Stimulated activated CD4-positive, alpha-beta T cell treated with anti-CD3 and anti-CD28 coated beads, TNF-alpha, amount 100 ng/mL, for 48 hours (primary cell): ENCODE measurements at places on chromosomes 6 and 20.

DNA sequence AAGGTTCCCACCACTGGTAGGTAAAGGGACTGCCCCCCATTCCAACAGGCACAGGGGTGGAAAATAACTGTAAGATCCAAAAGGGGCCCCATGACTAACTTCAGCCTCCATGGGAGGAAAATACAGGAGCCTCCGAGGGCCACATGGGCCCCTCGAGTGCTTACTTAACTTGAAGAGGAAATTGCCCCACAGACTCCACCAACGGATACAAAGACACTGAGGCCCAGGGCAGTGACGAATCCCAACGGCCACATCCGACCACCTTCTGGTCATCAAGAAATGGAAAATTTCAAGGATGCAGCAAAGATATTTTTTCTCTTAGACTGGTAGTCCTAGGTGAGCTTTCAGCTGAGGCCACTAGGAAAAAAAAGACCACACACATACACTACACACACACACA, 116.0 kb upstream of the MRPS10 start:
- no peak for DNase-seq

DNA sequence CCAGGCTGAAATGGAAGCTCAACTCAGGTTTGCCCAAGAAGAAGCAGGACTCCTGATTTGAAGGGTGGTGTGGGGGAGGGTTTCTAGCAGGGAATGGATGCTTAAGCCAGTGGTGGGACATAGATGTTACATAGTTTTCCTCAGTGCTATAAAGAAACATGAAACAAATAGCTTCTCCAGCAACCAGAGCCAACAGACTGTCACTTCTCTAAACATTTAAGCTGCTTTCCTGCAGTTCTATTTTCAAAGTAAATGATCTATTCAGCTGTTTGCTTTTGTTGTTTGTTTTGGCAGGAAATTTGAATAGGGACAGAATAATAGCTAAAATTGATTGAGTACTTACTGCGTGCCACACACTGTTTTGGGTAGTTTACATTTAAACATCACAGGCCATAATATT, 169.0 kb downstream of the UST start:
- no peak for DNase-seq

DNA sequence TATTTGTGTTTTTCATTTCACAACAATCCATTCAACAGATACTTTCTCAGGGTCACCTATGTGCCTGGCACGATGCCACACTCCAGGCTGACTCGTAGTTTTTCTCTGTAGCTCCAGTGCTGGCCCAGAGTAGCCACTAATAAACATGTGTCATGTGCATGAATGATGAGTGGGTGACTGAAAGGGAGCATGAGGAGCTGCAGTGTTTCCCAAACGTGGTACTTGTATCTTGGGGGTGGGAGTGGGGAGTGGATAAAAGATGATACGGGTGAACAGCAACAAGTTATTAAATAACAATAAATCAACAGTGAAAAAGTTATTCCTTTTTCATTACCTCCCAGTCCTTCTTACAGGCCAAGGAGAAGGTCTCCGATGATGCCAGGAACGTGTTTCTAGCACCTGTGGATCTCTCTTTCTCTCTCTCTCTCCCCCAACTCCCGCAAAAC, 17.1 kb downstream of the SRXN1 start:
- DNase-seq = no peak

GRCh38 chr6:52641826-52642225, 29.1 kb upstream of the TMEM14A start:
- DNase-seq = no peak

GRCh38 chr6:137247724-137248123, 28.5 kb upstream of the IFNGR1 start:
- DNase-seq = no peak

DNA sequence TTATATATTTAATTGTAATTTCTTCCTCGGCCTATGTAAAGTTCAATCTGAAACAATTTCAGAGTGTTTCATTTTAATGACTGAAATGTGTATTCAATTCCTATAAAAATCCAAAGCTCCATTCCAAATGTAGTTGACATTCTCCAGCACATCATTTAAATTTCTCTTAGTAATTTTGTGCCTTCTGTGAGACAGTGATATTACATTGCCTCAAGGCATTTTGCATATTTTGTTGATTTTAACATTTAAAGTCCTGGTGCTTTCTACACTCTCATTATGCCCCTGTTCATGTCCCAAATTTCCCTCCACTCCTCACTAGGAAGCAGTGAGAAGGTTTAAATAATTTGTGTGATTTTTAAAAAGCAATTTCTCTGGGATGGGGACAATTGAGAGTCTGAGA, 34.1 kb upstream of the THEMIS start:
- no peak for DNase-seq

- no peak for DNase-seq
Observed at GRCh38 chr20:40470445-40471260, 218.4 kb downstream of the MAFB start.

DNA sequence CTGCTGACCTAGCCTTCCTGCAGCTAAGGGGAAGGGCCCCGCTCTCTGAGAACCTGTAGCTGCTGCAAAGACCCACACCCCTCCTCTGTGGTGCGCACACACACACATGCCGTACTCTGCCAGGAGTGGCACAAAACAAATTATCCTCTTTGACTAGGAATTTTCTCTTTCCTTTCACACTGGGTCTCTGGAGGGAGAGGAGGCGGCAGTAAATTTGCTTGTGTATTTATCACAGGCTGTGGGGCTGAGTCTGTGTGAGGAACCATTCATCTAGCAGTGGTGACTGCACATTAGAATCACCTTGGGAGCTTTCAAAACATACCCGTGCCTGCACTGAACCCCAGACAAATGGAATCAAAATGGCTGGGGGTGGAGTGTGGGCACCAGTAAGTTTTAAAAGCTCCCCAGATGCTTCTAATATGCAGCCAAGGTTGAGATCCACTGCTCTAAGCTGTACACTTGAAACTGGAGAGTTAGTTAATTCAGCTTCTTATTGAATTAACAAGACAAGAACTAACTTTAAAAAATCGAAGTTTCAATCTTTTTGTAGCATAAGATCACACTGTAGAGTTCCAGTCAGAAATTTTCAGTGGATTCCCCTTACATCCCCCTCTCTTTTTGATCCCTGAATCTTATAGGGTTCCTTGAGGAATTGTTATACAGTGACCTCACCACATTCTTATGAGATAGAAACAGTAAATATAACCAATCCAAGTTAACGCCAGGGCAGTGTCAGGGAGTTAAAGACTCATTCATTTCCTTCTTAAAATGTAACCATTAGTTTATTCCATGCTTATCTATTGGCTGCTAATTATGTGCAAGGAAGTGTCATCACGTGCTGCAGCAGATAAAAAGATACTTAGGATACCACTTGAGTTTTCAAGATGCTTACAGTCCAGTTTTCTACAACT, 29.8 kb upstream of the GMDS start:
- DNase-seq = no peak

DNA sequence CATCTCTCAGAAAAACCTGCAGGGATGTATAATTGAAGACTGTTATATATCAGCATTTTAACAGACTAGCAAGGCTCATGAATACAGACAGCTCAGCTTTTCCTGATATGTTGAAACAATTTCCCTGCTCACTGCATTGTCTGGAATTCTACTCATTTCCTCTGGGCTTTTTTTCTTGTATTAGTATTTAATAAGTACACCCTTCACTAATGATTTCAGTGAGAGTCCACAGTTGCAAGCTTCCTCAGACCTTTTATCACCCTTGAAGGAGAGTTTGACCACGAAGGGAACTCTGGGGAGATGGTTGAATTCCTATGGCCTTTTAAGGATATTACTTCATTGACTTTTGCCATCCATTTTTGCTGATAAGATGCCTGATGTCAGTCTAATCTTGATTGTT, 248.7 kb downstream of the ADGB start:
- no peak for DNase-seq

GRCh38 chr6:144897441-144897921, 612.3 kb downstream of the UTRN start:
- DNase-seq = no peak

DNA sequence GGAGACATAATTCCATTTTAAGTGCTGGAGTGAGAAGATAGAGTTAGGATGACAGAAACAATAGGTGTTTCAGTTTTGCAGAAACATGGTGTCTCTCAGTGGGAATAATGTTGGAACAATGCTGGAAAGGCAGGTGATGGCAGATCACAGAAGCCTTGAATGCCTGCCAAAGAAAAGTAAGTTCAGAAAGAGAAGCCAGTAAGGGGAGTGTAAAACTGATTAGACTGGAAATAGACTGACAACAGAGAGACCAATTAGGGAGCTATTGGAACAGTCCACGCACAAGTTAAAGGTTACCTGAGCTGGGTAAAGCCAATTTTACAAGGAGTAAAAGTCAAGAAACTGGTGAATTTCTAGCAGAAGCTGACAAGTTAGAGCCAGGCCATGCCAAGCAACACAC, 142.9 kb downstream of the TFAP2A start:
- DNase-seq = no peak

DNA sequence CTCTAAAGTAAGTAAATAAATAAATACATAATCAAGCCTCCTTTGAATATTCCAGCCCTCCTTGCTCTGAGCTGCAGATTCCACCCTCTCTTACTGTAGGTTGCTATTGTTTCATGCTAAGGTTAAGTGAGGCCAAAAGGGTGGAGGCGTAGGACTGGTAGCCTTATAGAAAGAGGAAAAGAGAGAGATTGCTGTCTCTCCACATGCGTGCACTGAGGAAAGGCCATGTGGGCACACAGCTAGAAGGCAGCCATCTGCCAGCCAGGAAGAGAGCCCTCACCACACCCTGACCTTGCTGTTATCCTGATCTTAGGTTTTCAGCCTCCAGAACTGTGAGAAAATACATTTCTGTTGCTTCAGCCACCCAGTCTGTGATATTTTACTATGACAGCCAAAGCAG, 87.4 kb upstream of the SHLD1 start:
- no peak for DNase-seq

DNA sequence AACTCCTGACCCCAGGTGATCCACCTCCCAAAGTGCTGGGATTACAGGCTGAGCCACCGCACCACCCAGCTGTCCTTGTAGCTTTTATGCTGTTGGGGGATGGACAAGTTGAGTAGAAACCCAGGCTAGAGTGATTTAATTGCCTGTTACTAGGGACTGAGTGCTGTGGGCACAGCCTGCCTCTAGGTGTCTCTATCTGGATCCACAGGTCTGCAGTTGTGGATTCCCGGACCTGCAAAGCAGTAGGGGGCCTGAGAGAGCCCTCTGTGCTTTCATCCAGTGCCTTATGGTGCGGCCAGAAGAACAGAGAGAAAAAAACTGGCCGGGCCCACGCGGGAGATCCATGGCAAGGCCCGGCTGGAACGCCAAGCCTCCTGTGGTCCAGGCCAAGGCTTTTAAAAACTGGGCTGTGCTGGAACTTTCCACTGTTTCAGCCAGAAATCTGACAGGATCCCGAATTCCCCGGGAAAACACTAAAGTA, 5.2 kb downstream of the SIRPA start:
- no peak for DNase-seq

DNA sequence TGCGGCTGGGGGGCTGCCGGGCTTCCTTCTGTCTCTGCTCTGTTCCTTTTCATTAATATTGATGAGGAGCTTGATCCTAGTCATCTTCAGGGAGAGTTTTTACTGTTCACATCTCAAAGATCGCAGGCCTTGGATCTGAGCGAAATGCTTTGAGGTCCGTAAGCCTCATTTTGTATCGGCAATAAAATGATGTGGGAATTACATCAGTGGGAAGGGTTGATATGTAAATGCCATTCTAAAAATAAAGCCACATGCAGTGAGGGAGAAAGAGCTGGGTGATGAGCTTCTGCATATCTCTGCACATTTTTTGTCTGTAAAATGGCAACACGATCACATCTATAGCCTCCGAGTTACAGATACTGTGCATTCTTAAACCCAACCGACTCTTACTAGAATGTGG, 24.9 kb downstream of the CDH26 start:
- DNase-seq = no peak

DNA sequence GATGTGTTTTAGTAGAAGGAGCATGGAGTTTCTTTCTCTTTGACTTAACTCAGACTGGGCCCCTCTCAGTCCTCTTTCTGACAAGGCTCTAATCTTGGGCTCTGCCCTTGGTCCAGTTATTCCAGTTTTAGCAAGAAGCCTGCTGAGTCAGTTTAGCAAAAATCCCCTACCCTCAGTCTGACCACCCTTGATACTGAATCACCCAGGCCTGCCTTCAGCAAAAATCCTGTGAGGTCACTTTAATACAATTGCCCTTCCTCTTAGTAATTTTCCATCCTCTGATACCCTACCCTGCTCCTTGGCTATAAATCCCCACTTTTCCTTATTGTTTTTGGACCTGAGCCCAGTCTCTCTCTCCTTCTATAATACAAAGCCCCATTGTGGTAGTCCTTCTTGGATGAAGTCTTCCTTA, 326.7 kb upstream of the NOX3 start:
- DNase-seq = no peak

DNA sequence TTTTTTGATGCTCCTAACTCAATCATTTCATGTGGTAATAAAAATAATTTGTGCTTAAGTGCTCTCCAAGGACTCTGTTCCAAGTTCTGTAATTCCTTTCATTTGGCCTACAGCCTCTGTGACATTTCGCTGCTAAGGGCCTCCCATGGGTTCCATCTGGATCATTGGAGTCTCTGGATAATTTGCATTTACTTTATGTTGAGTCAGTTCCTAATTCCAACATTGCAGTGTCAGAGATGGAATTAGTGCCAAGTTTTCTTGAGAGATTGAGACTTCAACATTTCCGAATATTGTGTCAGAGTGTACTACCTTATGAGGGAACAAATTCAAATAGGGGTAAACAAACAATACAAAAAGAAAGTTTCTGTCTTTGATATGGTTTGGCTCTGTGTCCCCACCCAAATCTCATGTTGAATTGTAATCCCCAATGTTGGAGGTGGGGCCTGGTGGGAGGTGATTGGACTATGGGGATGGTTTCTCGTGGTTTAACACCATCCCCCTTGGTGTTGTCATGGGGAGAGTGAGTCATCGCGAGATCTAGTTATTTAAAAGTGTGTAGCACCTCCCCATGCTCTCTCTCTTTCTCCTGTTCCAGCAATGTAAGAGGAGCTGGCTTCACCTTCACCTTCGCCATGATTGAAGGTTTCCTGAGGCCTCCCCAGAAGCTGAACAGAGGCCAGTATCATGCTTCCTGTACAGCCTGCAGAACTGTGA, 244.1 kb upstream of the TBX18 start:
- no peak for DNase-seq

DNA sequence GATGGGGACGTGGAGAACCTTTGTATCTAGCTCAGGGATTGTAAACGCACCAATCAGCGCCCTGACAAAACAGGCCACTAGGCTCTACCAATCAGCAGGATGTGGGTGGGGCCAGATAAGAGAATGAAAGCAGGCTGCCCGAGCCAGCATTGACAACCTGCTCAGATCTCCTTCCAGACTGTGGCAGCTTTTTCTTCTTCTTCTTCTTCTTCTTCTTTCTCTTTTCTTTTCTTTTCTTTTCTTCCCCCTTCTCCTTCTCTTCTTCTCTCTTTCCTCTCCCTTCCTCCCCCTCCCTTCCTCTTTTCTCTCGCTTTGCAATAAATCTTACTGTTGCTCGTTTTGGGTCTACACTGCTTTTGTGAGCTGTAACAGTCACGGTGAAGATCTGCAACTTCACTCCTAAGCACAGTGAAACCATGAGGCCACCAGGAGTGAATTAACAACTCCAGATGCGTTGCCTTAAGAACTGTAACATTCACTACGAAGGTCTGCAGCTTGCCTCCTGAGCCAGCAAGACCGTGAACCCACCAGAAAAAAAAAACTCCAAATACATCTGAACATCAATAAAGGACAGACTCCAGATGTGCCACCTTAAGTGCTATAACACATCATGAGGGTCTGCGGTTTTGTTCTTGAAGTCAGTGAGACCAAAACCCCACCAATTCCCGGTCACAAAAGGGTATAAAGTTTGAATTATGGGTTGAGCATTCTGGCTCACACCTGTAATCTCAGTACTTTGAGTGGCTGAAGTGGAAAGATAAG, 19.6 kb upstream of the SERPINB1 start:
- no peak for DNase-seq
